SHP77 treated with DMSO at 0.1 percent for 48 hours (cell line): ENCODE measurements at places on chromosomes 12 and 14.

- DNase-seq = no peak
Measured at GRCh38 chr12:50261654-50262053, 21.7 kb downstream of the LIMA1 start.

- no peak for DNase-seq
Measured at GRCh38 chr12:75971253-75971652, 60.3 kb downstream of the PHLDA1 start.

- DNase-seq = no peak
Measured at GRCh38 chr14:72560331-72560730, 333.6 kb downstream of the DPF3 start.

- no peak for DNase-seq
Measured at GRCh38 chr12:116244001-116244400, 33.5 kb downstream of the MED13L start.

DNA sequence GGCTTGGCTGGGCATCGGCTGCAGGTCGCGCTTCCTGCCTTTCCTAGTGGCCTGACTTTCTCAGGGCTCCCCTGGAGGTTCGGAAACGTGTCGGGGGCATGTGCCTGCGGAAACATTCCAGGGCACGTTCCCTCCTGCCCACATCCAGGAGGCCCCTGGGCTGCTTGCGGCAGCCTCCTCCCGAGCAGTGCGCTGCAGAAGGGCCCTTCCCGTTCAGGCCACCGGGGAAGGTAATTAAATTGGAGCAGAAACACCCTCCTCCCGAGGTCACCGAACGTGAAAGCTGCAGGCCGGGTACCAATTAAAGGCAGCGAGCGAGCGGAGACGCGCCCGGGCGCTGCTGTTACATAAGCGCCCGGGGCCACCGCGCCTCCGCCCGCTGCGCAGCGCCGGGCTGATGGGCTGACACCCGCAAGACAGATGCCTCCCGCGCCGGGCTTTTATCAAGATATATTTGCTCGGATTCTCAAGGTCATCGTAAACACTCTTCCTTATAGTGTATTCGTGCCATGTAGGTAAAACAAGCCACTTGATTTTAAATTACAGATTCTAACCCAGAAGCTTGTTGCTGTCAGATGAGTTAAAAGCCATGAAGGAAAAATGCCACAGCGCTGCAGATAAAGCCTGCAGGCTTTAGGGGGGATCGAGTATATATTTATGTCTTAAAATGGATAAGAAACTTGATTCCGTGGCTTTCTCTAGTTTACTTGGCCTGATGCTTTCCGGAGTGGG, 31.4 kb downstream of the SSPN start:
- no peak for DNase-seq
